NT2/D1 (cell line): ENCODE measurements at places on chromosomes 4 and X.

DNA sequence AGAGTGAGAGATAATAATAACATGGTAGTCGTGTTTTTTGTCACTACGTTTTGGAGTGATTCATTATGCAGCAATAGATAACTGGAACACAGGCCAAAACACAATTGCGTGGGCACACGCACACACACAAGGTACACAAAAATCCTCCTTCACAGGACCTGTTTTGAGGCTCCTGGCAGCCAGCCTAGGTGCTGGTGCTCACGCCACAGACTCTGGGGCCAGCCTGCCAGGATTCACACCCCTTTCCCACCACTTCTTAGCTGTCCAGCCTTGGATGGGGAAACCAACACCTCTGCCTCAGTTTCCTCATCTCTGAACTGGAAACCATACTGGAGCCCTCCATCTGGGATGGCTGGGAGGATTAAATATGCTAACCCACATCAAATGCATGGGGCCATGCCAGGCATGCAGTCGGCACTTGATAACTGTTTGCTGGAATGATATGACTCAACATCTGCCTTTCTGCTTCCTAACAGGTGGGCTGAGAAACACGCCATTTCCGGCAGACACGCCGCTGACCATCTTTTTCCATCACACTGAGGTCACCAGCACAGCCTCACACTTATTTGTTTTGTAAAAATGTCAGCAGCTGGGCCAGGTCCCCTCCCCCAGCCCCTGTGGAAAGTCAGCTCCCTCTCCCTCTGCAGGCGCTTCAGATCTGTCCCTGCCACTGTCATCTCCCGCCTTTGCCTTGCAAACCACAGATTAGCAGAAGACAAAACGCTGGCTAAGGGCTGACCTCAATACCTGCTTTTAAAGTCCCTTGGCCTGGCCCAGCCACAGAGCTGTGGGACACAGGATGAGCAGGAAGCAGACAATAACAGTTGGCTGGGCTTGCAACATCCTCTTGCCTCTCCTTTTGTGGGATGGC is 237.5 kb downstream of the BCOR start:
- peak; percentile 87 for DNase-seq

DNA sequence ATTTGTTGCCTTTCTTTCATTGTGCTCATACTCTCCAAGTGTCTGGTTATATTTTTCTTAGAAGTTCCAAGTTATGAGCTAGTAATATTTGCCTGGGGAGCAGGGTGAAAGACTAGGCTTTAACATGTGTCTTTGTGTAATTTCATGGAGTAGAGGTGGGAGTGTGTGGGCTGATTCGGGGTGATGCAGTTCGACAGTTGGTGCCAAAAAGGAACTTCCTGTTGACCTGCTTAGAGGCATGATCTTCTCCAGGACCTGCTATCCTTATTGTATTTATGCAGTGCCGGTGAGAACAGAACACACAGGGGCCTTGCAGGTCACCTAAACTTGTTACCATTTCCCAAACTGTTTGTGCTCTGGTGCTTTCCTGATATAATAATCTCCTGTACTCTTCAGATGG is 21.2 kb downstream of the USP53 start:
- no peak for DNase-seq

DNA sequence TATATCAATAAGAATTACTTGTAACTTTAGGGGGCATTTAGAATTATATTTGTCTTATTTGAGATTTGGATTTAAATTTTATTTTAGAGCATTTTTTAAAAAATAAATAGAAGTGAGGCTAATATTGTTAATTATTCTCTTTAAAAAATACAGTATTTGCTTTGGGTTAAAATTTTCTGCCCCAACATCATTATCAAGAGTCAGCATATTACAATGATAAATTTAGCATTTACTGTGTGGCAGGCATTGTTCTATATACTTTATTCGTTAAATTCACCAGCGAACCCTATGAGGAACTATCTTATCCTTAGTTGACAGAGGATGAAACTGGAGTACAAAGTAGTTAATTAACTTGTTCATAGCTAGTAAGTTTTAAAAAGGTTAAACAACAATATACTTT is 34.0 kb downstream of the UBE2K start:
- DNase-seq: no peak

GRCh38 chr4:41066049-41066448 is 148.3 kb downstream of the APBB2 start:
- no peak for DNase-seq

GRCh38 chr4:109497511-109497910 is 62.5 kb upstream of the MCUB start:
- DNase-seq: no peak

DNA sequence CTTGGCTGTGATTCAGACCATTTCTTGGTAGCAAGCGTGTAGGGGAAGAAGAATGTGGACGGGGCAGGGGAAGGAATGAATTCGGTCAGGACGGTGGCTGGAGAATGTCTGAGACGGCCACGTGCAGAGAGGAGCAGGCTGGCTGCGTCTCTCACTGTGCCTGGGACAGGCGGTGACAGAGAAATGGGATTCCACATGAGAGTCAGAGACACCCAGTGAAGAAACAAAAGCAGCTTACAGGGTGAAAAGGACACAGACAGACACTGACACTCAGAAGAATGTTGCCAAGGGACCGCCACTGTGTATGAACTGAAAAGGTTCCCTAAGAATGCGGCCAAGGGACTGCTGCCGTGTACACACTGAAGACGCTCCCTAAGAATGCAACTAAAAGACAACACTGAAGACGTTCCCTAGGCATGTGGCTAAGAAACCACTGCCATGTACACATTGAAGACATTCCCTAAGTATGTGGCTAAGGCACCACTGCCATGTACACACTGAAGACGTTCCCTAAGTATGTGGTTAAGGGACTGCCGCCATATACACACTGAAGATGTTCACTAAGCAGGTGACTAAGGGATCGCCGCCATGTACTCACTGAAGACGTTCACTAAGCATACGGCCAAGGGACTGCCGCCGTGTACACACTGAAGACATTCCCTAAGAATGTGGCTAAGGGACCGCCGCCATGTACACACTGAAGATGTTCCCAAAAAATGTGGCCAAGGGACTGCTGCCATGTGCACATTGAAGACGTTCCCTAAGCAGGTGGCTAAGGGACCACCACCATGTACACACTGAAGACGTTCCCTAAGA is 49.1 kb downstream of the DHRSX start:
- DNase-seq: no peak

DNA sequence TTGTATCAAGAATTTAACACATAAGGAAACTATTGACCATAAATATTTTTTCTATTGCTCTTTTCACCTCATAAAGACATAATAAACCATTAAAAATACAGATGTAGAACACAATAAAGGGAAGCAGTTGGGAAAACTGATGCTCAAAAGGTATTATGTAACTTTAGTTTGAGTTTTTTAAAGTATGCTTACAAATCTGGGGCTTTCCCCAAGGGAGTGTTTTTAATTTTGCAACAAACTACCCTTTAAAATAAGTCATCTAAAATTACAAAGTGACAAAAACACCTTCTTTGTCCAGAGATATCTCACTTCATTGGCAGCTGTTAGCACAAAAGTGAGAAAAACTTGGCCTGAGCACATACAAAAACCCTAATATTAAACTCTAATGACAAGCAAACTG is 55.0 kb downstream of the PRDM5 start:
- no peak for DNase-seq

DNA sequence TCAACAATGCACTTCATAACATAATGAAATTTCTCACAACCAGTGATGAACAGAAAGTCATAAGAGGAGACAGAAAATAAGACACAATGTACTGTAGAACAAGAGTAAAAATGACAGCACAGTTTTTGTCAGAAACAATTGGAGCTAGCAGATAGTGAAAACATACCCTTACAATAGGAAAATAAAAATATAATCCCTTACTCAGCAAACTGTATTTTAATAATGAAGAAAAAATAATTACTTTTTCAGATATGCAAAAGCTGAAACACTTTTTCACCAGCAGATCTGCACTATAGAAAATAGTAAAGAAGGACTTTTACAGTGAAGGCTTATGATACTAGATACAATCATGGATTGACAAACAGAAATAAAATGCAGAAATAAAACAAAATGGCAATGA is 126.3 kb downstream of the TRAM1L1 start:
- DNase-seq: no peak

- DNase-seq: no peak
These were observed 44.8 kb upstream of the CBR4 start for GRCh38 chr4:169054879-169055278.

DNA sequence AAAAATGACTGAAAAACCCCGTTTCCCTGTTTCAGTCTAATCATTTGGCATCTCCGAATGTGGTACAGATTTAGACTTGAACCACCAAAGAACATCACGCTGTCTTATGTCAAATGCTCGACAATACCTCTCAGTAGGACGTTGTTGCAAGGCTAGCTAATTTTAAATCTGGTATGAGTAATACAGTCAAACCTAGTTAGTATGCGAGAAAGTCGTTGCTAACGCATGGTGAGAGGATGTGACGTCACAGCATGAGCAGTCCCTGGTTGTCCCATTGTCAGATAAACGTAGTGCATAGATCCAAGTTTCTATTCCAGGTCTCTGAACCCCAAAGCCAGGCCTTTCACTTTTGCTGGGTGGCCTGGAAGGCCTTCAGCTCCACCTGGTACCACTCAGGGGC is 44.7 kb downstream of the SETD7 start:
- no peak for DNase-seq

DNA sequence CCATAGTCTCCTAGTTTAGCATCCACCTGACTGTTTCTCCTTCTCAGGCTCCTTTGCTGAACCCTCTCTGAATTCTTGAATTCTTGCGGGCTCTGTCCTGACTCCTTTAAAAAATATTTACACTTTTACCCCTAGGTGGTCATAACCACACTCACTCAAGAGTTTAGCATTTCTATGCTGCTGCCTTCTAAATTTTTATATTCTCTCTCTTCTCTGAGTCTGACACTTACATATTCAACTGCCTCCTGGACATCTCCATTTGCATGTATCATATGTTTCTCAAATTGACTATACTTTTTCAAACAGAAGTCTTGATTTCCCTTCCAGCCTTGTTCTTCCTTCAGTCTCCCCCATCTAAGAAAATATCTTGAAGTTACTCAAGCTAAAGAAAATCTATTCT is 31.6 kb downstream of the ARL9 start:
- DNase-seq: no peak

GRCh38 chrX:135981668-135982067 is 3.6 kb upstream of the SLC9A6 start:
- DNase-seq: no peak
